Tongue (tissue), 3 donors: ENCODE measurements at places on chromosomes 5 and 9.
A peak's percentile ranks its signal among the peaks of the same experiment; 100 is the strongest.

DNA sequence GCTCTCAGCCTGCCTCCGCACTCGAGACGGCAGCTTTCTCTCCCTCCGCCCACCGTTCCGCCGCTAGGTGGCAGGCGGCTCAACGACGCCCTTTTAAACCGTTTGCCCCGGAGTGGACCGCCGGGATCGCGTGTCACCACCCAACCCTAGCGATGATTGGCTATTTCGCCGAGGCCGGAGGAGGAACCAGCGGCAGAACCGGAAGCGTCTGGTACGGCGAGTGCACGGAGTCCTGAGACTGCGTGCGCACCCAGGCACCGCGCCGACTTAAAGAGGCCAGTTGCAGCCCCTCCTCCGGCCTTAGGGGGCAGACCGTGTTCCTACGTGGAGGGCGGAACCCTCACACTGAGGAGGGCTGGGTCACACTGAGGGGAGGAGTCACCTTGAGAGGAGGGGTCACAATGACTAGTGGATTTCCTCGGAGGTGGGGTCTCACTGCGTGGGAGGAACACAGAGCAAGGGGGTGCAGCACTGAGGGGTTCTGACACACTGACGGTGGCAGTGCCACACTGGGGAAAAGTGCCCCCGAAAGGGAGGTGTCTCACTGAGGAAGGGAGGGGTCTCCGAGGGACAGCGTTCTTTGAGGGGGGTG lies 980 bp upstream of the TESK1 start:
- peak; percentile 100 for DNase-seq

DNA sequence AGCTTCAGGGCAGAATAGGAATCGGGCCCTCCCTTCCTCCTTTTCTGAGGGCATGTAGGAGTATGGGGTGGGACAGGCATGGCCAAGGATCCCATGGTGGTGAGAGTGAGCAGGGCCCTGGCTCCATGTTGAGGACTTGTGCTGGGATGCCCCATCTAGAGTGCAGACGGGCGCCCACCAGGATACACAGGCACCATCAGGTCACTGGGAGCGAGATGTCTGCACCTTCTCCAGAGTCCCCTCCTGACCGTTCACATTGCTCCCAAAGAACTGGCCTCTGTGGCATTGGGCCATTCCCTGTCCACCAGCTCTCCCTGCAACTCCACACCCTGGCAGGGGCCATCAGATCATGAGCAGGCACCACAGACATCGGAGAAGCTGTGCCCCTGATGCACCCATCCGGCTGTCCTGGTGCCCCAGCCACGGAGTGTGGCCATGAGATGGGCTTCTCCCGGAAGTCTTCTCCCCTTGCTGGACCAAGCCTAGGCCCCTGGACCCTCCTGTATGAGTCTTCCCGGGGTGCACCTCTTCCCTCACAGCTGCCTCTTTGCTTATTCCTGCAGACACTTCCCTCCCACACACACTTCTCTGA lies 195.0 kb downstream of the IRX2 start:
- no peak for DNase-seq

DNA sequence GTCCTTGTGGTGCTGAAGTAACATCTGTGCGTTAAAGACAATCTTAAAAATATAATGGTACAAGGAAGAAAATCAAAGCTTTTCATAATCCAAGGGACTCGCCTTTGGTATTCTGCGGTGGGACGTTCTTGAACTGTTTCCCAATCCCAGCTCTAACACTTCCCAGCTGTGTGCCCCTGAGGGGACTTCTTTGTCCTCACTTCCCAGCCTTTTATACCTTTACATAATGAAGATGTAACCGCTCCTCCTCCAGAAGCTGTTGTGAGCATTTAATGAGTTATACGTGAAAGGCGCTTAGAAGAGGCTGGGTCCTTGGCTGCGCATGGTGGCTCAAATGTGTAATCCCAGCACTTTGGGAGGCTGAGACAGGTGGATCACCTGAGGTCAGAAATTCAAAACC lies 16.9 kb downstream of the STK10 start:
- DNase-seq = no peak

- DNase-seq = no peak
These were observed 153.2 kb downstream of the TARS1 start for GRCh38 chr5:33594006-33594405.

- DNase-seq = peak; percentile 65
These were observed 71.3 kb downstream of the RASEF start for GRCh38 chr9:82991671-82992070.

DNA sequence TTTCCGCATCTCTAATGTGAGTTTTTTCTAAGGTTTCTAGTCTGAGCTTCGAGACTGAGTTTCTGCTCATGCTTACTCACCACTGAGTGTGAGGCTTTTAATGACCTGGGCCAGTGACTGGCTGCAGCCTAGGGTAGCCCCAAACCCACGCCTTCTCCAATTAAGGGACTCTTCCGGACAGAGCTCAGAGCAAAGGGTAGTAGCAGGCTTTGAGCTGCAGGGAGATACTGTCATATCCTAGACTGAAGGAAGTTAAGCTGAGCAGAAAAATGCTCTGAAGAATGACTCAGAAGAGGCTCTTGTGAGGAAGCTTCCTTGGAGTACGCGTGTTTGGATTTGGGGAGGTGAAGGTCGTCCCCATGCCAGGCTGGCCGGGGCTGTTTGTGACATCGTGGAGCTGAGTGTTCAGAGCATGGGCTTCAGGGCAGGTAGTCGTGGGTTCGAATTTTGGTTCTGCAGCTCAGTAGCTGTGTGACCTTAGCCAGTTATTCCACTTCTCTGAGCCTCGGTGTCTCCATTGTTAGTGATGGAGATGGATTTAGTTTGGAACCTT lies 3.5 kb downstream of the USP20 start:
- DNase-seq = no peak

- no peak for DNase-seq
These were observed 101.5 kb downstream of the LRRC70 start for GRCh38 chr5:62680121-62680520.

GRCh38 chr5:143290125-143290524 lies 113.4 kb downstream of the NR3C1 start:
- DNase-seq = no peak

GRCh38 chr9:80326105-80326504 lies 754.3 kb downstream of the TLE4 start:
- DNase-seq = peak; percentile 66

- no peak for DNase-seq
These were observed 1.5 kb downstream of the NSMF start for GRCh38 chr9:137457406-137458193.

DNA sequence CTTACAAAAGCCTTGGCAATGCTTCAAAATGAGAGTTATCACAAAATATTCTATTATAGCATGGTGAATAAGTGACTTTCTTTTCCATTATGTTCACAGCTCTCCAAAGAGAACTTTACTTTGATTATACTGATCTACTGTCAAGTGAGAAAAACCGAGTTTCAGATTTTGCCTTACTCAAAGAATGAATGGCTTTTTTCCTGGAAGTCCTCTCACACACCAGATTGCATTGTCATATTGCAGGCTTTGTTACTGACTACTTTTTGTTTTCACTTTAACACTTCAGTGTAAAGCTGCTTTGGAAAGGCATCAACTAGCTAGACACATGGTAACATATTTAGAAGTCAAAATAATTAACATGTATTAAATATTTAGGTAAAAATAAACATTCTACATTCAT lies 765.2 kb upstream of the NUDT12 start:
- DNase-seq = no peak

GRCh38 chr5:1831677-1832313 lies 30.6 kb downstream of the NDUFS6 start:
- DNase-seq = peak; percentile 24

- DNase-seq = peak; percentile 98
These were observed 51.0 kb downstream of the SH3PXD2B start for GRCh38 chr5:172403189-172403796.

DNA sequence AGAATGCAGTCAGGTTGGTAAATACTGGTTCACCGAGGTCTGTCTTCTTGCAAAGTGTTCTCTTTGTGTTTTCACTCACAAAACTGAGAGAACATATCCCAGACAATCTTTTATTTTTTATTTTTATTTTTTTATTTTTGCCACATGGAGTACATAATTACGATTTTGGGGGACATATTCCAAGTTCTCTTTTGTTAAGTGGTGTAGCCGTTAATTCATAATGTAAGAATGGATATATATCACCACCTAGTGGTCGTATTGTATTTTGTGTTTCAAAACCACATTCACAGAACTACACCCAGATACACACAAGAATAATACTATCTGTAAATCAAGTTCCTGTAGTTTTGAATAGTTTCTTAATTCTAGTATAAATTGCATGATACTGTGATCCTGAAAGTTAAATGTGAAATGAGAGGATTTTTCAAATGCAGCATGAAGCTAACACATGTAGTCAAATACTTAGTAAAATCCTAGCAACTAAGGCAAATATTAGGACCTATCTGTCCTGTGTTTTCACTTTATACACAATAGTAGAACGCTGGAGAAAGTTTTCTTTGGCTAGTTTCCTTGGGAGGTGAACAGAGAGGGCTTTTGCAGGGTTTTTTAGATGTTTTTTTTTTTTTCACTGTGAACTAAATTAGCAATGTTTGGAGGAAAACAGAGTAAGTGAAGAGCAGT lies 92.7 kb downstream of the VCAN start:
- DNase-seq = peak; percentile 81

GRCh38 chr5:1726956-1727355 lies 72.7 kb downstream of the MRPL36 start:
- DNase-seq = no peak

DNA sequence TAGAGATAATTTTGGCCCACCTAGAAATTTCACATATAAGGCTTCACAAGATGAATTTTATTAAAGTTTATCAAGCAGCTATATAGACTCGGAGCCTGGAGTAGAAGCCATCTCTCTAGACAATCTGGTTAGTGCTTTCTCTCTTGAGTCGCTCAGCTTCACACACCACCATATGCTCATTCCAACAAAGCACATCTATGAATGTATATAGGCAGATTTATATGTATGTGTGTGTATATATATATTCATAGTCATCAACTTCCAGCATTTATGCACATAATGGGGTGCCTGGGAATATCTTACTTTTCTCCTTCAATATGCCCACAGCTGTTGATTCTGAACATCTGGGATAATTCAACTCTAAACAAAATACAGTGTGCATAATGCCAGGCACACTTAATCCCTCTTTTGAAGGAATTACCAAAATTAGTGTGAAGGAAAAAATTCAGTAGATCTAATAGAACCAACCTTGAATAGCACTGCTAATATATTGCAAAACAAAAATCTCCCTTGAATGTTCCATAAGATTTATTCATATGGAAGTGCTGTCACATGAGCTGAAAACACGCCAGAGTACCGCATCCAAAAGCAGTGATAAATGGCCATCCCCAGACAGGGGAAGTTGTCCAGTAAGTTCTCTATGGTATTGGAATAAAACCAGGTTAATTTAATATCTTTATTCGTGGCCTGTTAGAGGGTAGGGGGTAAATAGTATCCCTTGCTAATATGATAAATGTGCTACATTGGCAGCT lies 56.0 kb upstream of the MOCS2 start:
- DNase-seq = peak; percentile 76

GRCh38 chr5:170632985-170633234 lies 129.1 kb downstream of the KCNIP1 start:
- peak; percentile 90 for DNase-seq

DNA sequence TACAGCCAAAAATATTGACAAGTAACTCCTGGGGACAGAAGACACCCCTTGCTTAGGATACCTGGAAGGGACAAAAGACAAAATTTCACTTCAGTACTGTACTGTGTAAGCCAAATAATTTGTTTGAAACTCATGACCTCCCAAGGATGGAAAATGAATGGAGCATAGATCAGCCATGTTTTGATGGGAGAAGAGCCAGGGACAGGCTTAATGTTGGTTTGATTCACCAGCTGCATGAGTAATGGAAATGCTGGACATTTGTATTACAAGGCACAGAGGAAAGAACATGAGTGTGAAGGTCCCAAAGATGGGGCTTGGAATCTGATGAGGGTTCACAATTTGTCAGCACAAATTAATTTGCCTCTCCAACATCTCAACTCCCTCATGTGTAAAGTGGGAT lies 122.8 kb downstream of the ENC1 start:
- DNase-seq = peak; percentile 45

DNA sequence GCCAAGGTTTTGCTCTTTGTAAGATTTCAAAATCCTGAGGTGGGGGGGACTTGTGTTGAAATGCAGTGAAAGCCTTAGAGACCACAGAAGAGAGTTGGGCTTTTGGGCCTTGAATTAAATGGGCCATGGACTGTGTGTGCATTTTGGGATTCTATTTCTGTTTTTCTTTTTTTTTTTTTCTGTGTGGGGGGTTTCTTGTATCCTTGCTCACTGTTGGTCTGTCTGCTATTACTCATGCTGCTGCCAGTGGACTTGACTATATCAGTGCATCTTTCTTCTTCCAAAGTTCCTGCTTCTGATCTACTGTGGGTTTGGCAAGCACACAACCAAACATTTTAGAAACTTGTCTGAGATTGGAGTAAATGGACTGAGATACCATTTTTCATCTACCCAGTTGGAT lies 344.9 kb downstream of the ARL15 start:
- no peak for DNase-seq

- no peak for DNase-seq
These were observed 2.1 kb downstream of the S1PR3 start for GRCh38 chr9:88993327-88993726.

DNA sequence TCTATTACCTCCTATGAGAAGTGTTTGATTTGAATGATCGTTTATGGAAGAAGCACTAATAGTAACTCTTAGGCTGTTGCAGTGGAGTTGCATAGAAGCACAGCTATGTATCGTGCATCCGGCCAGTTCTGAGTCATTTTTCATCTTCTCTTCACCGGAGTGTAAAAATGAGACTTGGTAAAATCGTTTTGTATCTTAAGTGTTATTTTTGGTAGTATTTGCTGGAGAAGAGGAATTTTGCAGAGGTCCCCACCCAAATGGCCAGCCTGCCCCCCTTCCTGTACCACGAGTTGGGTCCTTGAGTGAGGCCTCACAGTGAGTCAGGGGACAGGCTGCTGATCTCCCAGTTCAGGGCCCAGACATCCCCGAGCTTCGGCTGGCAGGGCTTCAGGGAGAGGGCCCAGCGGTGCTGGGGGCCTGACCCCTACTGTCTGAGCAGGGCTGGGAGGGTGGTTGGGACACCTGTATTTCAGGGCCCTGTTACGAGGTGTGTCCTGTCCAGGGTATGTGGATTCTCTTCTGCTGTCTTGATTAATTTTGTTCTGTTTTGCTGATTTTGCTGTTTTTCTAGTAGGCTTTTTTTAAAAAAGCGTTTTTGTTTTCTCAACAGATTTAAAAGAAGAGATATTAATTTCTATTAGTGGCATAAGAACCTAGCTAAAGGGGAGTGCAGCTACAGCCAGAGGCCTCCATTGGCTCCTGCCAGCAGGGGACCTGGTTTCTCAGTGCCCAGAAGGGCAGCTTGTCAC lies 210.8 kb downstream of the TRIO start:
- no peak for DNase-seq

DNA sequence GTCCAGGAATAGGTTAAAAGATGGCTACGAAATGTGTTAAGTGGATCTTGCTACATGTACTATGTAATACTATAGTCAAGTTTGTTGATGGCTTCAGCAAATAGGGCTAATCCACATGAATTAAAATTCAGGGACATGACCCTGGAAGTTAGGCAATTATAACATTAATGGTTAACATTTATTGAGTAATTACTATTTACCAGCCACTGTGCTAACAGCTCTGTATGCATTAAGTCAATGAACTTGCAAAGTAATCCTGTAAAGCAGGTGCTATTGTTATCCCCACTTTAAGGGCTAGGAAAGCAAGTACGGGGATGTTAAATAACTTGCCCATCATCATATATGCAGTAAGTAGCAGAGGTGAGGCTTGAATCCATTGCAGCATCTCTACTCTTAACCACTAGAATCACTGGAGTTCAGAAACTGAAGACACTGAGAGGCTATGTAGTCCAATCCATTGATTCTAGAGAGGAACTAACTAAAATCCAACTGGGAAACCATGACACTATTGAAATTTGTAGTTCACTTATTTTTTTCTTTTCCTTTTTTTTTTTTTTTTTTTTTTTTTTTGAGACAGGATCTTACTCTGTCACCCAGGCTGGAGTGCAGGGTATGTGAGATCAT lies 77.5 kb upstream of the SPINK5 start:
- DNase-seq = no peak
